ENCODE measurements at places on chromosomes 3 and 15.

DNA sequence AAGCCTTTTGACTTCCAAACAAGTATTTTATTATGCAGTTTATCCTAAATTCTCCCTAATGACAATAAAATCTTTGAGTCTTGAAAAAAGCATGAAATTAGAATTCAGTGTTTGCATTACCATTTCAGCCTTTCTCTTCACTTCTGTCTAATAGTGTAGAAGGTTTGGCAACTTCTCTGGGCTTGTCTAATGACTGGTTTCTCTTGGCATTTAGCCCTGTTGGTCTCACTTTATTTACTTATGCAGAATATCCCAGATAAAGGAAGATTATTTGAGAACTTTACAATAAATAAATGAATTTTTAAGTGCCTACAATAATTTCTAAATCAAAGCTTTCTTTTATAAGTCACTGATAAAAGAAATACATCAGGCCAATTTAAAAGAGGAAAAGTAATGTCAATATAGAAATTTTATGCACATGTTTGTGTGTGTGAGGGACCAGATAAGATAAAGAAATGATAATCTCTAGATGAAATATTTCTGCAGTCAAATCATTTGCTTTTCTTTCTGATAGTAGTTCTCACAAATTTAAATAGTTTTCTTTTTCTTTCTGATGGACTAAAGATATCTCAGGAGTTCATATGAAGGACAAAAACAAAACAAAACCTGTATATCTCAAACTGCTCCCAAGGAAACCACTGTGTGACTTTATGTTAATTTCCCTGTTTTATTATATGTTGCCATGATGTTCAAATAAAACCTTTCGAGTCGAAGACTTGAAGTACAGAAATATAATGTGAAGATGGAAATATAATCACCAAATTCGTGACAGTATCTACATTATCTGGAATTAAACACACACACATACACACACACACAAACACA is 533.1 kb upstream of the CBLB start:
- DNase-seq: no peak

DNA sequence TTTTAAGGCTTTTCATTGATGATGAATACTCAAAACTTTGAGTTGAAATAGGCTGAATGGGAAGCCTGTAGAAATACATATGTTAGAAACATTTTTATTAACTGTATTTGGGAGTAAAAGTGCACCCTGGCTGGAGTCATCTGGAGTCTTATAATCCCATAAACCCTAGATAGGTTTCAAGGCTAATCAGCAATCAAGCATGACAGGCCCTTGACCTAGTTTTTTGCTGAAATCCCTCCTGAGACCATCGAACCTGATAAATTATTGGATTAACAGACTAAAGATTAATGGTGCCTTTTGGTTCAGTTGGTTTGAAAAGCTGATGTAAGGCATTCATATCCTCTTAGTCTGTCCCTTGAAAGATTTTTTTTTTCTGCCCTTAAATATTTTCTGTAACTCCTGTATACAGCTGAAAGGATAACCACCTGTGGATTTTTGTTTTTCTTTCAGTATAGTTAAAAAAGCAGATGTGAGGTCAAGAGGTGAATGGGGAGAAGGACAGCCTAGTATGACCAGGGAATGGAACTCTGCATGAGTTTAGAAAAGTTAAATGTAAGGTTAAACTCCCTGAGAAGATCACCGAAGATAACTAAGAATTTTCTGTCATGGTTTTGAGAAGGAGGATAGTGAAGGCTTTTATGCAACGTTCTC is 69.4 kb upstream of the STXBP5L start:
- DNase-seq: no peak

GRCh38 chr3:132210476-132211346 is 106.5 kb upstream of the ACP3 start:
- DNase-seq: peak; percentile 22

DNA sequence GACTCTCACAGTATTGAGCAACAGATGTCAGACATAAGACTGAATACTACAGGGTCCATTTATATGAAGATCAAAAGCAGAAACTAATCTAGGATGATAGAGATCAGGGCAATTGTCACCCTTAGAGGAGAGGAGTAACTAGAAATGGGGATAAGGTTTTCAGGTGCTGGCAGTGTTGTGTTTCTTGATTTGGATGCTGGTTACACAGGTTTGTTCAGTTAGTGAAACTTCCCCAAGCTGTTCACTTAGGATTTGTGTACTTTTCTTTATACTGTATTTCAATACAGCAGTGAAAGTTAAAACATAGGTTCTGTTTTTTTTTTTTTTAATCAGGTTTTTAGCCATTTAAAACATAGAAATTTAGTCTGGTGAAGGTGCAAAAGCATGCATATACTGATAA is 39.1 kb upstream of the CMTM7 start:
- DNase-seq: no peak

- no peak for DNase-seq
Observed at GRCh38 chr15:98668566-98669308, 20.4 kb downstream of the IGF1R start.

GRCh38 chr3:122094693-122095092 is 39.5 kb downstream of the CD86 start:
- DNase-seq: no peak

- no peak for DNase-seq
Observed at GRCh38 chr3:158777161-158777873, 24.5 kb upstream of the MFSD1 start.

DNA sequence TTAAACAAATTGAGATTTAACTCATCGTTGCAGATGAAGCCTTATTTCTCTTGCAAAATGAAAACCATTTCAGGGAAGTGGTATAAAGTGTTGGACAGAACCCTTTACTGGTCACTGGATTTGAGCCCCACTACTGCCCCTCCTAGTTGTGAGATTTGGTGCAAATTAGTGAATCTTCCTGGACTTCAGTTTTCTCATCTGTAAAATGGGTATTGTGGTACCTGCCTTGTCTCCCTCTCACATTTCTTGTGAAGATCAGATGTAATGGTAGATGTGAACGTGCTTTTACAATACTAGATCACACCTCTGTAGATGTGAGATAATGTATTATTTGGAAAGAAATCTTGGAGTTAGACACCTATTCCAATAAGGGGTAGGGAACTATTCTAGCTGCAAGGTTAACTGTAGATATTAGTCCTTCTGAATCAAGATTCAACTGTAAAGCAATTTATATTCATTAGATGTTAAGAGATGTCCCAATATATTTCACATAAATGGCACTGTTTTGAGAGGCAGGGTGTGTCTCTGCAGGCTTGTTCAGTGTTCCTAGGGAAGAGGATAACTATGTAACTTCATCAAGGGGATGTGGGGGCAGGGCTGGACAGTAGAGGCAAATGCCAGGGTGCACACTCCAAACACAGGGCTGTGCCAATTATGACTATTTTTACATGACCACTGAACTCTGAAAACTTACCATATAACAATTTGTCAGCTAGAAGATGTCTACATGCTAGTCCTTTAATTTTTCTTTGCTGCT is 112.4 kb upstream of the PFN2 start:
- no peak for DNase-seq

- peak; percentile 15 for DNase-seq
Observed at GRCh38 chr3:156509189-156510174, 45.4 kb downstream of the SSR3 start.

GRCh38 chr3:144549166-144549565 is 577.5 kb downstream of the DIPK2A start:
- DNase-seq: no peak

GRCh38 chr15:78204351-78205309 is 29.7 kb downstream of the ACSBG1 start:
- DNase-seq: no peak

DNA sequence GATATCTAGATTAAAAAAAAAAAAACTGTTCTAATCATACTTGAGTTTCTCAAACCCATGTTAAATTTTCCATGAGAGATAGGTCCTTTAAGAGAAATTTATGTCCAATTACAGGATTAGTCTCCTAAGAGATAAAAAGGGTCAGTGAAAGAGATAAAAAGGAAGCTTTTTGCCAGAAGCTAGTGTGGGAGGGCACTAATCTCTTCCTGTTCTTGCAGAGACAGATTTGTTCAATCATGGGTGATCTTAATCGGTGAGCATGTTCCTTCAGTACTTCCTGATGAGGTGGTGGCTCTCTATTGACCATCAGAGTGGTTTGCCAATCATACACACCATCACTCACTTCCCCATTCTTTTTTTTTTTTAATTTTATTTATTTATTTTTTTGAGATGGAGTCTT is 16.9 kb upstream of the LPP start:
- DNase-seq: no peak

DNA sequence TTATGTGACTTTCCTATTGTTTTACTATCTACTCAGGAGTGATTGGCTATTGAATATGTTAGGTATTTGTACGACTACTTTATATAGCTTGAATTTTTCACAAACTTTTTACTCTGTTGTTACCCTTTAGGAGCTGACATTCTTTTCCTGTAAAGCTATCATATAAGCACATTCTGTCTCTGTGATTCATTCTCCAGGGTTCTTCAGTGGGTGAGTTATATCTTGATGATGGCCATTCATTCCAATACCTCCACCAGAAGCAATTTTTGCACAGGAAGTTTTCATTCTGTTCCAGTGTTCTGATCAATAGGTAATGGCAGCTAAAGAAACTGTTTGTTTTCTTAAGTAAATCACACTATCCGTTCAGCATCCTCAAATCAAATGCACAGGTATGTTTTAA is 10.1 kb upstream of the CAPN3 start:
- DNase-seq: no peak

GRCh38 chr15:84601555-84601838 is 688 bp downstream of the ZSCAN2 start:
- DNase-seq: no peak

GRCh38 chr15:29131840-29132420 is 137.7 kb downstream of the NSMCE3 start:
- DNase-seq: no peak

- DNase-seq: no peak
Observed at GRCh38 chr3:5013021-5013906, 34.0 kb downstream of the BHLHE40 start.

- DNase-seq: no peak
Observed at GRCh38 chr3:149609595-149609994, 48.2 kb downstream of the WWTR1 start.

DNA sequence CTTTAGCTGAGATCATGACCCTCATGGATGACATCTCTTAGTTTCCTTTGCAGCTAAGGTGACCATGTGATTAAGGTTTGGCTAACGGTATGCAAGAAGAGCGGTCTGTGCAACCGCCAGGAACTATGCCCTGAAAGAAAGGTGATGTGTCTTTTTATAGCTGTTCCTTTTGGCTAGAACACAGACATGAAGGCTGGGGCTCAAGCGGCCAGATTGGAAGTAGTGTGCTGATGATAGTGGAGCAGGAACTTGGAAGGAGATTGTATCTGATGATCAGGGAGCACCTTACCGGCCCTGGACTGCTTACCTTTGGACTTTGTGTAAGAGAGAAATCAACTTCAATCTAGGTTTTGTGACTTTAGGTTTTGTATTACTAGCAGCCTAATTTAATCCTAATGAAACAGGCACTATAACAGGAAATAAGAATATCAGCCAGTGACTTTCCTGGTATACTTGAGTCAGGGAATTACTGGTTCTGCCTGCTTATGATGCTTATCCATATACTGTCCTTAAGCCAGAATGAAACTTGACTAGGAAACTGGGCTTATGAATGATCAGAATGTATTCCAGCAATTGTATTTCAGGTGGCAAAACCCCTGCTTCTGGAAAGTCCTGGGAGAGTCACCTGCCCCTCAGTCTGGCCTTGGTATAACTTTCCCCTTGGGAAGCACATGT is 164.3 kb upstream of the LRIG1 start:
- DNase-seq: no peak

GRCh38 chr3:129627350-129628168 is 21.1 kb upstream of the PLXND1 start:
- DNase-seq: peak; percentile 58

- DNase-seq: no peak
Observed at GRCh38 chr3:71241981-71242560, 341.5 kb downstream of the FOXP1 start.

DNA sequence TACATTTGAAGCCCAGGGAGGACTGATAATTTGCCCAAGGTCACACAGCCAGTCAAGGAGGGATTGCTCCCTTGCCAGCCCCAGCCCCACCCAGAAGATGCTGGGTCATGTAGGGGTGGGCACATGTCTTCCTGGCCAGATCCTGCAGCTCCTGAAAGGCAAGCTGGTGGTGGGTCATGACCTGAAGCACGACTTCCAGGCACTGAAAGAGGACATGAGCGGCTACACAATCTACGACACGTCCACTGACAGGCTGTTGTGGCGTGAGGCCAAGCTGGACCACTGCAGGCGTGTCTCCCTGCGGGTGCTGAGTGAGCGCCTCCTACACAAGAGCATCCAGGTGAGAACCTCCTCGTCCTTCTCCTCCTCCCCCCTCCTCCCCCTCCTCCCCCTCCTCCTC is 13.2 kb downstream of the ISG20 start:
- DNase-seq: no peak

All from NCI-H1092 (cell line).